Motor neuron (in vitro differentiated cells): ENCODE measurements at places on chromosomes 6 and 20.

GRCh38 chr20:12531626-12532025 lies 477.1 kb upstream of the SPTLC3 start:
- no peak for ATAC-seq

DNA sequence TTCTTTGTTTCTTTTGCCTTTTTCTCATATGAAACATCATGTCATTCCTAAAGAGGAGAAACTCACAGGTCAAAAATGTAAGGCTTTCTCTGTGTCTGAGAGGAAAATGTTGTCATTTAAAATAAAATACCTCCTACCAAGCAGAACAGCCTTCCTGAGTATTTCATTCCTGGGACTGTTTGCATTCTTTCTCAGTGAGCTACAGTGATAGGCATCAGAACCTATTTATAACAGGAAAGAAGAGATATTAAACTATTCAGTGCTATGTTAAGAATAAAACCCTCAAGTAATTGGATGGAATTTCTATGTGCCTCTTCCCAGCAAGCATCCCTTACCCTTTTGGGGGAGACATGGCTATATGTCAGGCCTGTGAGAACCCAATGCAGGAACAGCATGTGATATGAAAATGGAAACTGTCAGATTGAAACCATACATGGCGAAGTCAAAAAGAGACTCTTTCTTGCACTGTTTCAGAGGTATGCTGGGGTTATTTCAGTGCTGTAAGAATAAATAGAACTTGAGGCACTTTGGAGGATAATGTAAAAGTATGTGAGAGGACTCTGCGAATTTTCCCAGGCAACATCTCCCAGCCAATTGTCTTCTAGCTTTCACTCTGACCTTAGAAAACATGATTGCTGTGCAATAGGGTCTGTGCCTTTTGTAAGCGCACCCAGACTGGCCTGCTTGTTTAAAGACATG lies 133.8 kb upstream of the CCN2 start:
- no peak for ATAC-seq

GRCh38 chr6:164827537-164827936 lies 481.9 kb downstream of the C6orf118 start:
- ATAC-seq: peak; percentile 37

DNA sequence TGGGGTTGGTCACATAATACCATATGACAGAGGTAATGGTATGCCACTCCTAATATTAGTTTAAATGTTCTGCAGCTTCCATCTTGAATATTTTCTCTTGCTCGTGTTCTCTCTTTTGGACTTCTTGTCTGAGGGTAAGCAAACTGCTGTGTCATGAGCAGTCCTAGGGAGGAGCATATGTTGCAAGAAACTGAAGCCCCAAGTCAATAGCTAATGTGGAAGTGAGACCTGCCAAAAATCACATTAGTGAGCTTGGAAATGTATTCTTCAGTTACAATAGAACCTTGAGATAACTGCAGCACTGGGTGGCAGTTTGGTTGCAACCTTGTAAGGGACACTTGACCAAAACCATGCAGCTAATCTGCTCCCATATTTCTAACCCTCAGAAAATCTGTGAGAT lies 178.2 kb upstream of the IMPG1 start:
- ATAC-seq: no peak

GRCh38 chr20:8399947-8400346 lies 267.9 kb downstream of the PLCB1 start:
- ATAC-seq: no peak

DNA sequence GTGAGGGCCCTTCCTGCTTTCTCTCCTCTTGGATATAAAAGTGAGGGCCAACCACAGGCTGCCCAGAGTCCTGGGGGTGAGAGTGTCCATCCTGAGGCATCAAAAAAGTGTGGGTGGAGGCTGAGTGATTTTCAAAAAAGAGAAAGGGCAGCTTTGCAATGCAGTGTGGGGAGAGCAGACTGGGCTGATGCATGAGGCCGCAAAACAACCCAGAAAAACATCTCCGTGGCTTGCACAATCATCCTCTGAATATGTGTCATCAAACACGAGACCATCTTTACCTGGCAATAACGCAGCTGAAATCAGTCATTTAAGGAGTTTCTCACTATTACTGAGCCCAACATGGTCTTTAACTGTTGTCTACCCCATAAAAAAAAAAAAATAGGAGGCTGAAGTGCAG lies 191.2 kb upstream of the SOX4 start:
- ATAC-seq: peak; percentile 85

GRCh38 chr20:54058420-54059139 lies 11.8 kb downstream of the BCAS1 start:
- ATAC-seq: no peak

DNA sequence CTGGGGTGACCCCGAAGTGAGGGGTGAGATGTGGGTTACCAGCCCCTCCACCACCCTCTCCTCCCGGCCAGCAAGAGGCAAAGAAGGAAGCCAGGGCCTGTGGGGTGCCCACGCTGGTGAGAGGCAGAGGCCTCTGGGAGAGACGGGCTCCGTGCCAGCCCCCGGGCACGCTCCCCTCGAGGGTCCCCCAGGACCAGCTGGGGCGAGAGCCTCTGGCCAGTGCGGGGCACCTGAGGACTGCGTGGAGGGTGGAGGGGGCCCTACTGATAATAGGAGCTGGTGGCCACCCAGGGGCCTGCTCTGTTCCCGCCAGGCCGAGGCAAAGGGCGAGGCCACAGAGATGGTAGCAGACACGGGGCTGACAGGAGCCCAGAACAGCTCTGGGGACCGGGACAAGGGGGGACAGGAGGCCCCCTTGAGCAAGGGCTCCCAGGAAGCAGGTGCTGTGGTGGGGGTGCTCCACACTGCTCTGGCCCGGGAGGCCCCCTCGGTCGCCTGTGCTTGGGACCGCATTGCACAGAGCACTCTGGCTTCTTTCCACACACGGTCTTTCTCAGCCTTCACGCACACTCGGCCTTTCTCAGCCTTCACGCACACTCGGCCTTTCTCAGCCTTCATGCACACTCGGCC lies 226.9 kb downstream of the TTLL2 start:
- no peak for ATAC-seq

- no peak for ATAC-seq
These were observed 32.6 kb upstream of the MDFI start for GRCh38 chr6:41605649-41606048.

DNA sequence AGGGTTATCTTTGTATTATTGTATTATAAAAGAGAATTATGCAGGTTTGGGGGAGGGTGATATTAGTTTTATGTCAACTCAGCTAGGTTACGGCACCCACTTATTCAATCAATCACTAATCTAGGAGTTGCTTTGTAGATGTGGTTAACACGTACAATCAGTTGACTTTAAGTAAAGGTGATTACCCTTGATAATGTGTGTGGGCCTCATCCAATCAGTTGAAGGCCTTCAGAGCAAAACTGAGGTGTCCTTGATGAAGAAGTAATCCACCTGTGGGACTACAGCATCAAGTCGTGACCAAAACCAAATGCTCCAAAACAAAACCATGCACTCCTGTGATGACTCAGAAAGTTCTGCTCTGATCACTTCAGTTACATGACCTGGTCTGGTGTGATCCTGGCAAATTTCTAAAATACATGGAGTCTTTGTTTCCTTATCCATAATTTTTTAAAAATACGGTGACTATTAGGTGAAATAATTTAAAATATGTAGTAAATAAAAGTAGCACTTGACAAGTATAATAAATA lies 114.1 kb downstream of the IYD start:
- ATAC-seq: no peak

DNA sequence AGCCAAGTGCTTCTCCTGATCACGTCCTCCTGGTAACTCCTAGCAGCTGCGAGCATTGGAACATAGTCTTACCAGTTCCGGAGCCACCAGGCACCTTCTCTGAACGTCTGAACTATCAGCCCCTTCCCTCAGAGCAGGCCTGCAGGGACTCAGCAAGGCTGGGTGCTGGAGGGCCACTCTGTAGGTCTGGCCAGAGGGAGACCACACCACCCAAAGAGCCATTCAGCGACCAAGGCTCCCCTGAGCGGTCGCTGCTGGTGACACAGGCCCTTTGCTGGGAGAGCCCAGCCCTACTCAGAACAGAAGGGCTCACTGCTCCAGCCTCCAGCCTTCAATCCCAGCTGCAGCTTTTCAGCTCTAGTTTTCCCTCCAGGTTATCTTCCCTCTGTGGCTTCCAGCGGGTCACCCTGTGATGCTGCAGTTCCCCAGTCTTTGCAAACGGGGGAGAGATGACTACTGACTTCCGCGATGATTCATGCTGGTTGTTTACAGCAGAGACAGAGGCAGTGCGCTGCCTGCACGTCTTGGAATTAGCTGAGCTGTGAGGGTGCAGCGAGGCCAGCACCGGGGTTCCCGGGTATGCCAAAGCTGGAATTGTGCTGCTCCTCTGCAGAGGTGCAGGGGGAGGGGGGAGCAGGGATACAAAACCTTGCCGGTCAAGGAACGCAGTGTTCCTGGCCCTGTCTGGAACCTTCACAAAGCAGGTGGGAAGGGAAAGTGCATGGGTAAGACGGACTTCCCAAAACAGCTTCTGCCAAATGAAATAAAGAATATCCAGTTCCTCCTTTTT lies 161.4 kb downstream of the LY86 start:
- peak; percentile 96 for ATAC-seq

GRCh38 chr20:63655249-63655648 lies 2.0 kb upstream of the STMN3 start:
- no peak for ATAC-seq

DNA sequence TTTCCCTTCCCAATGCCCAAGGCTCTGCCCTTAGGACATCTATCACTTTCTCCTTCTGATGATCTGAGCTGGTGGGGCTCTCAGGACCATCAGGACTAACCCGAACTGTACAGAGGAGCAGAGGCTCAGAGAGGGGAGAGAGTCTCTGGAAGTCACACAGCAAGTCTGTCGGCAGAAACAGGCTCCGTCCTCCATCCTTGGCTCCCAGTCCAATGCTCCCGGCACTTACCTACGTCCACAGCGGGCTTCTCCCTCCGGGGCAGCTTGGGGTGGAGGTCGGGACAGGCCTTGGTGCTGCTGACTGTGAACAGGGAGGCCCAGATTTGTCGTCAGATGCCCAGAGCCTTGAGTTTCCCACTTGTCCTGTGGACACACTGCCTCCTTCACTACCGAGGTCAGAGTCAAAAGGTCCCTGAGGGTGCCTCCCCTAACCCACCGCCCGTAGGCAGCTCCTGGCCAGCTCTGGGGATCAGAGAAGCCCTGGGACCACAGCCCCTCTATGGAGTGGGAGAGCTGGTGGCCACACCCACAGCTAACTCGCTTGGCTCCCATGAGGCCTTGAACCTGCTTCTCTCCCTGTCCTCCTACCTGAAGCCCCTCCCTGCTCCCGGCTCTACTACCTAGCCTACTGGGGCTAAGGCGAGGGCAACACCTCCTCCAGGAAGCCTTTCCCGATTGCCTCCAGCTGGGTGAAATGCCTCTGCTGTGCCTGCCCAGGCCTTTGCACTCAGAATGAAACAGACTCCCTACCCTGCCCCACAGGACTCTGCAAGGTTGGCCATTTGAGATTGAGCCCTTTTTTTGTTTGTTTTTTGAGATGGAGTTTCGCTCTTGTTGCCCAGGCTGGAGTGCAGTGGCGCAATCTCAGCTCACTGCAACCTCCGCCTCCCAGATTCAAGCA lies 22.6 kb downstream of the VSTM2L start:
- ATAC-seq: no peak

DNA sequence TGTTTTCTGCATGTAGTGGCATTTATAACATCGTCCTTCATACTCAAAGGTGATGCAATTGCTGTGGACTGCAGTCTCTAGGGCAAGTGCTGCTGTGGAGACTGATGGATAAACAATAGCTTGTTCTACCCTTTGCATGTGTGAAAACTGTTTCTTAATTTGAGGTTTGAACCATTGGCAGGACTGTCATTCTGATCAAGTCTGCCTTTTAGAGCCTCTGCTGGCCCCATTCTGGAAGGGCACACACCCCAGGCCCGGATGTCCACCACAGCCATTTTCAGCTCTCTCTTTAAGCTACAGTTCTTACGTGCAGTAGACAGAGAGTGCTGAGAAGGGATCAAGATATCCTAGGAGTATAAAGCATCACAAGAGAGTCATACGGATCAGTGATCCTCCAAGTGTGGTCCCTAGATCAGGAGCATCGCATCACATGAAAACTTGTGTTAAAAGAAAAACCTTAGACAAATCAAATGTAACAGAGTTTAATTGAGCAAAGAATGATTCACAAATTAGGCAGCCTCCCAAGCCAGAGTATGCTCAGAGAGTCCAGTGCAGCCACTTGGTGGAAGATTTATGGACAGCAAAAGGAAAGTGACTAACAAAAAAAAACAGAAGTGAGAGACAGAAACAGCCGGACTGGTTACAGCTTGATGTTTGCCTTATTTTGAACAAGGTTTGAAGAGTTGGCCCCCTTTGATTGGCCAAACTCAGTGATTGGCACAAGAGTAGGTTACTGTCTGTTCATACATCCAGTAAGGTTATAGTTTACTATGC lies 52.0 kb downstream of the FRK start:
- ATAC-seq: peak; percentile 70

GRCh38 chr6:168041928-168042327 lies 37.1 kb downstream of the FRMD1 start:
- ATAC-seq: no peak

GRCh38 chr6:33587529-33587928 lies 7.5 kb upstream of the BAK1 start:
- ATAC-seq: no peak

DNA sequence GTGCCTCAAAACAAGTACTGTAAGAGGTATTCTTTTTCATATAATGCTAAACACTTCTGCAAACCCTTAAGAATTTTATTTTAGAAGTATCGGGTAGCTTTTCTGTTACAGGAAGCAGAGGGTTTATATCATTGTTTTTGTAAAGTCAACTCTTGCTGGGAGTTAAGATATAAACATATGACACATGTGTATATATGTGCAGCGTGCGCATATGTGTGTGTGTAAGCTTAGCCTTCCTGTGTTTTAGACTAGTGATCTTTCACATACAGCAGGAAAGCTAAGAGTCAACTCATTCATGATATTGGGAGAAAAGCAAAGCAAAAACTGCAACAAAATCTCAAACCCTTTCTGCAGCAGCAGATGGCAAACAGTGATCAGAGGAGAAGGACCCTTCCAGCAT lies 102.4 kb downstream of the ARID1B start:
- ATAC-seq: no peak

DNA sequence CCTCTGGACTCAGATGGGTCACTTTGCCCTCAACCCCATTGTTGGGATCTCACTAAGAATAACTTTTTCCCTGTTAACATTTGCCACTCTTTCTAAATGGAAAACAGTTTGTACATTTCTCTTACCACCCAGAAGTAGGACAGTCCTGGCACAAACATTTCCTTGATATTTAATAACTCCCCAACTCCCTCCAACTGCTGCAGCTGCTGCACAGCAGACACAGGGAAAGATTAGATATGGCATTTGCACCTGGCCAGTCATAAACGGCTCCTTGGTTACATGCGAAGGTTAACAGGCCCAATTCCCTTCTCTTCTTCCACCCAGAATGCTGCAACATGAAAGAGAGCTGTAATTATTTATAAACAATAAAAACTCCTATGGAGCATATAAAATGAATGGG lies 55.9 kb upstream of the SOX4 start:
- no peak for ATAC-seq

- no peak for ATAC-seq
These were observed 2.8 kb downstream of the CCN5 start for GRCh38 chr20:44717986-44718385.
